Panc1 (cell line): ENCODE measurements at places on chromosomes 3 and 15.
A peak's percentile ranks its signal among the peaks of the same experiment; 100 is the strongest.

- H3K4me1 ChIP-seq, result peaks cover 13% of the 10 kb centered on the region
- no peaks in the 10 kb centered on the region for H3K27me3 ChIP-seq
- H3K27ac ChIP-seq, result peak overlapping the region; percentile 46
- H3K4me3 ChIP-seq, result no peak overlapping the region
Measured at GRCh38 chr3:150384296-150385212, 23.5 kb upstream of the TSC22D2 start.

GRCh38 chr3:162094301-162094700, 597.7 kb downstream of the OTOL1 start:
- no peak overlapping the region for H3K27ac ChIP-seq
- no peak overlapping the region for H3K4me3 ChIP-seq
- H3K4me1 ChIP-seq, result no peaks in the 10 kb centered on the region
- no peak for DNase-seq
- H3K27me3 ChIP-seq, result no peaks in the 10 kb centered on the region
- H3K36me3 ChIP-seq, result no peaks in the 10 kb centered on the region

DNA sequence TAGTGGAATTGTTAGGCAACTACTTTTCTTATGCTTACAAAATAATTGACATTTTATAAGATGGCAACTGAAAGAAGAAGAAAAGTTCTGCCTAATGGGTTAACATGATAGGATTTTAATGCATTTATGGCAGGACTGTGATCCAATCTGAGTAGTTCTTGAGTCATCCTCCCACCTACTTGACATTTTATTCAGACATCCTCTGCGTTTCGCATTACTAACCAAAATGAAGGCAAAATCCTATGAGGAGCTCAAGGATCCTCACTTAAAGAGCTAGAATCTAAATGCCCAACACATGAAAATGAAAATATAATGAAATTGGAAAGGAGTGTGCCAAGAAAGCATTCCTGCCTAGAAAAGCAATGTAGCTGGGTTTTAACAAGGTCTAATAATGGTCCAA, 581.1 kb upstream of the SEMA6D start:
- DNase-seq, result no peak
- no peaks in the 10 kb centered on the region for H3K36me3 ChIP-seq
- H3K4me1 ChIP-seq, result no peaks in the 10 kb centered on the region
- no peaks in the 10 kb centered on the region for H3K27me3 ChIP-seq
- H3K27ac ChIP-seq, result no peak overlapping the region

- H3K36me3 ChIP-seq, result no peaks in the 10 kb centered on the region
- peaks cover 7% of the 10 kb centered on the region; the same call in 1 of the 2 replicates for H3K4me1 ChIP-seq
- no peak overlapping the region for H3K4me3 ChIP-seq
Measured at GRCh38 chr15:28097656-28098359, 1.3 kb downstream of the OCA2 start.

GRCh38 chr15:90501898-90502297, 27.8 kb upstream of the CRTC3 start:
- DNase-seq, result no peak
- no peak overlapping the region for H3K27ac ChIP-seq
- no peak overlapping the region for H3K4me3 ChIP-seq
- H3K27me3 ChIP-seq, result no peaks in the 10 kb centered on the region
- no peaks in the 10 kb centered on the region for H3K4me1 ChIP-seq
- peaks cover 37% of the 10 kb centered on the region for H3K36me3 ChIP-seq

GRCh38 chr3:138902171-138902570, 44.8 kb downstream of the FOXL2 start:
- H3K36me3 ChIP-seq, result no peaks in the 10 kb centered on the region
- H3K27me3 ChIP-seq, result no peaks in the 10 kb centered on the region
- no peak overlapping the region for H3K4me3 ChIP-seq
- no peaks in the 10 kb centered on the region for H3K4me1 ChIP-seq
- no peak for DNase-seq
- no peak overlapping the region for H3K27ac ChIP-seq

- DNase-seq, result no peak
- H3K36me3 ChIP-seq, result no peaks in the 10 kb centered on the region
- H3K4me1 ChIP-seq, result no peaks in the 10 kb centered on the region
- H3K4me3 ChIP-seq, result no peak overlapping the region
Measured at GRCh38 chr3:122058294-122058693, 3.1 kb downstream of the CD86 start.

GRCh38 chr3:51798411-51798963, 19.4 kb upstream of the IQCF6 start:
- no peaks in the 10 kb centered on the region for H3K4me1 ChIP-seq
- no peak for DNase-seq
- no peak overlapping the region for H3K27ac ChIP-seq
- no peak overlapping the region for H3K4me3 ChIP-seq

GRCh38 chr3:194272861-194273742, 78.0 kb downstream of the CPN2 start:
- DNase-seq, result no peak
- no peaks in the 10 kb centered on the region for H3K36me3 ChIP-seq
- H3K27ac ChIP-seq, result peak overlapping the region; percentile 8; the same call in 1 of the 2 replicates
- no peak overlapping the region for H3K4me3 ChIP-seq
- peaks cover 48% of the 10 kb centered on the region for H3K4me1 ChIP-seq

DNA sequence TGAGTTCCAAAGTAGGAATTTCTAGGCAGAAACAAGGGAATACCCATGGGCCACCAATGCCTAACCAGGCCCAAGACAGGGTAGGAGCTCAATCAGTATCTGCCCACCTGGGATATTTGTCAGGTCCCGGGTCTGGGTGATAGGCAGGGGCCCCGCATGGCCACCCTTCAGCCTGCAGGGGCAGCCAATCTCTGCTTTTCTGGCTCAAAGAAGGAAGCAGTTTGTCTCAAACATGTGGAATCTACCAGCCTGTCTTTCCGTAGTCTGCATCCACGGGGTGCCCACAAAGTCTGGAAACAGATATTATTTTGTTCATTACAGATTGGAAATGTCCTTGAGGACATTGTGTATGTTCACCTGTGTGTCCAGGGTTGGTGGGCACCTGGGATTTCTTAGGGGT, 56.2 kb downstream of the CEMIP start:
- no peaks in the 10 kb centered on the region for H3K27me3 ChIP-seq
- no peaks in the 10 kb centered on the region for H3K4me1 ChIP-seq
- H3K27ac ChIP-seq, result no peak overlapping the region
- H3K4me3 ChIP-seq, result no peak overlapping the region

GRCh38 chr3:179688850-179689249, 36.0 kb downstream of the USP13 start:
- no peak for DNase-seq
- no peak overlapping the region for H3K27ac ChIP-seq
- no peak overlapping the region for H3K4me3 ChIP-seq
- no peaks in the 10 kb centered on the region for H3K27me3 ChIP-seq

DNA sequence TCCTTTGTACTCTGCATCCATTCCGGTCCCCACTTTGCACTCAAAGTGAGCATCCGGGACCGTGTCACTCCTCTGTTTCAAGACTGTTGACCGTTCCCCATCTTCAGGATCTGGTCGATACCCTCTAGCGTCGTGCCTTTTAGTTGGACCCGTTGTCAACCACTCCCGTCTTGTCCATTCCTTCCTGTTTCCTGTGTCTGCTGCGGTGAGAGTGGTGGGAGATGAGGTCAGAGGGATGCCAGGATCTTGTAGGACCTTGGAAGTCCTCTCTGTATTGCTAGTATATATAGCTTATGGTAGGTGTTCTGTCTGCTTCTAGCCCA, 624 bp downstream of the BRK1 start:
- H3K27ac ChIP-seq, result peak overlapping the region; percentile 89
- DNase-seq, result no peak
- peaks cover 3% of the 10 kb centered on the region; the same call in 1 of the 2 replicates for H3K4me1 ChIP-seq
- peaks cover 5% of the 10 kb centered on the region for H3K36me3 ChIP-seq

- no peaks in the 10 kb centered on the region for H3K27me3 ChIP-seq
- no peaks in the 10 kb centered on the region for H3K36me3 ChIP-seq
- no peak for DNase-seq
- no peak overlapping the region for H3K4me3 ChIP-seq
- peaks cover 7% of the 10 kb centered on the region; the same call in 1 of the 2 replicates for H3K4me1 ChIP-seq
- H3K27ac ChIP-seq, result no peak overlapping the region
Measured at GRCh38 chr3:149466192-149466591, 8.3 kb upstream of the TM4SF4 start.

- no peak overlapping the region for H3K27ac ChIP-seq
- H3K27me3 ChIP-seq, result no peaks in the 10 kb centered on the region
- no peaks in the 10 kb centered on the region for H3K4me1 ChIP-seq
- peaks cover 11% of the 10 kb centered on the region; the same call in 1 of the 2 replicates for H3K36me3 ChIP-seq
- no peak for DNase-seq
- no peak overlapping the region for H3K4me3 ChIP-seq
Measured at GRCh38 chr3:170145278-170145677, 36.3 kb downstream of the PHC3 start.

GRCh38 chr15:91530956-91531582, 322.4 kb upstream of the SLCO3A1 start:
- DNase-seq, result no peak
- H3K4me3 ChIP-seq, result no peak overlapping the region
- no peaks in the 10 kb centered on the region for H3K36me3 ChIP-seq
- no peak overlapping the region for H3K27ac ChIP-seq
- no peaks in the 10 kb centered on the region for H3K27me3 ChIP-seq

GRCh38 chr3:169604118-169604517, 59.4 kb downstream of the MECOM start:
- H3K27ac ChIP-seq, result no peak overlapping the region
- H3K36me3 ChIP-seq, result no peaks in the 10 kb centered on the region
- H3K27me3 ChIP-seq, result peaks cover 3% of the 10 kb centered on the region
- no peak for DNase-seq
- H3K4me3 ChIP-seq, result no peak overlapping the region

DNA sequence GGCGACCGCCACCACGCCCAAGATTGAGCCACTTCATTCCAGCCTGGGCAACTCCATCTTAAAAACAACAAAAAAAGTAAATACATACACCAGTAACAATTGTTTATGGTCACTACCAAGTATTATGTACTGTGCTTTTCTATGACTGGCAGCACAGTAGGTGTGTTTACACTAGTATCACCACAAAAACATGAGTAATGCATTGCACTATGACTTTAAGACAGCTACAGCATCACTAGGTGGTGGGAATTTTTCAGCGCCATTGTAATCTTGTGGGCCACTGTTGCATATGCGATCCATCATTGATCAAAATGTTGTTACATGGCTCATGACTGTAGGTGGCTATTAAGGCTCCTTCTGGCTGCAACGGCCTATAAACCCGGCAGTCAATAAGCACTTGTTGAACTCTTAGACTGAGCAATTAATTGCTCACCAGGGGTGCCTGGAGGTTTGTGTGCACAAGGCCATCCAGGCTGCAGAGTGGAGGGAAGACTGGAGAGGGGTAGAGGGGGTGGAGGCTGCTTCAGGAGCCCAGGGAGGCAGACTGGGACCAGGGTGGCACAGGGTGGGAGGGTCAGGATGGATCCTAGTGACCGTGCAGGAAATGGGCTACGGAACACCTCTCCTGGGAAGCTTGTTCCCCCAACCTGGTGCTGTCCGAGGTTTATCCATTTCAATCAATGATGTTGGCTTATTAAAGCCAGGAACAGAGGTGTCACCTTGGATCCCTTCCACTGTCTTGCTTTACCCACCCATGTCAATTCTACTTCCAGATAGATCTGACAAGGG, 17.9 kb upstream of the COPG1 start:
- H3K4me1 ChIP-seq, result peaks cover 46% of the 10 kb centered on the region
- no peaks in the 10 kb centered on the region for H3K36me3 ChIP-seq
- peak; percentile 41 for DNase-seq
- peak overlapping the region; percentile 94 for H3K27ac ChIP-seq
- no peak overlapping the region for H3K4me3 ChIP-seq

GRCh38 chr3:126100634-126101301, 16.8 kb upstream of the SLC41A3 start:
- no peaks in the 10 kb centered on the region for H3K36me3 ChIP-seq
- no peaks in the 10 kb centered on the region for H3K4me1 ChIP-seq
- H3K27ac ChIP-seq, result no peak overlapping the region
- DNase-seq, result no peak
- no peak overlapping the region for H3K4me3 ChIP-seq

- no peaks in the 10 kb centered on the region for H3K36me3 ChIP-seq
- H3K27me3 ChIP-seq, result no peaks in the 10 kb centered on the region
- H3K4me1 ChIP-seq, result peaks cover 18% of the 10 kb centered on the region
- H3K4me3 ChIP-seq, result no peak overlapping the region
- DNase-seq, result no peak
Measured at GRCh38 chr3:160801386-160802118, 45.5 kb downstream of the PPM1L start.

DNA sequence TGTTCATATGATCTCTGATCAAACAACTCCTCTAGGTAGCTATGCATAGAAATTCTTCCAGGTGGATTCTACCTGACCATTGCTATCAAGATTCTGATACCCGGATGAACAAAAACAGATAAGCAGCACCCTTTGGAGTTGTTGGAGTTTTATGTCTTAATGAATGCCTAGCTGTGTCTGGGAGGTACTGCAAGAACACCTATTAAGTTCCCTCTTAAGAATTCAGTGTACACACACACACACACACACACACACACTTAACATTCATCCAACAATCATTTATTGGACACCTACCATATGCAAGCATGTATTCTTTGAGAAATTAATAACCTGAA, 58.1 kb upstream of the FNDC3B start:
- H3K36me3 ChIP-seq, result no peaks in the 10 kb centered on the region
- H3K4me1 ChIP-seq, result no peaks in the 10 kb centered on the region
- DNase-seq, result no peak
- H3K4me3 ChIP-seq, result no peak overlapping the region

DNA sequence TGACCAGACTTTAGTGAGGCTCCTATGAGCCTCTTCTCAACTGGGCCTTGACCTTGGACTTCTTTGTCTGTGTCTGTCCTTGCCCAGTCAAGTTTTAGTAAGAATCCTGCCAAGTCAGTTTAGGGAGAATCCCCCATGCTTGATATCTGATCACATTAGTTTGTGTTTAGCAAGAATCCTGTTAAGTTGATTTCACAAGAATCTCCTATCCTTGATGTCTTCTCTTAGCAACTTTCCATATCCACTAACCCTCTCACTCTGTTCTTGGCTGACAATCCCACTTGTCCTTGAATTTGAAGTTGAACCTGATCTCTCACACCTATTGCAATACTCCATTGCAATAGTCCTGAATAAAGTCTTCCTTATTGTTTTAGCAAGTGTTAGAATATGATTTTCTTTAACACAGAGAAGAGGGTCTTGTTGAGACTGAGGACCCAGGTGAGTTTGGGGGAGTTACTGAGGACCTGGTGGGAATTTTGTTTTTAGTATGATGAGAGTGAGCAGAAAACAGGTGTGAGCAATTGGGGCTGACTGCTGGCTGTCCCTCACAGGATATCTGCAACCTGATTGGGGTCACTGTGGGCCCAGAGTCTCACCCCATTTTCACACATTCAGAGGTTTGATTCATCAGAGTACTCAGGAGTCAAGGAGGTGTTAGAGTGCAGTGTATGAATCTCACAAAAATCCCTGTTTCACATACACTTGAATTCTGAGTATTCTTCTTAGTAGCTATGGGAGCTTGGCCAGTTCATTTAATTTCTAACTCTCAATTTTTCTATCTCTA, 39.9 kb upstream of the TNFAIP8L3 start:
- H3K27ac ChIP-seq, result no peak overlapping the region
- no peaks in the 10 kb centered on the region for H3K27me3 ChIP-seq
- DNase-seq, result no peak

GRCh38 chr3:73072634-73073033, 11.2 kb downstream of the EBLN2 start:
- H3K36me3 ChIP-seq, result no peaks in the 10 kb centered on the region; the same call in 1 of the 2 replicates
- no peak for DNase-seq
- H3K27me3 ChIP-seq, result no peaks in the 10 kb centered on the region
- no peak overlapping the region for H3K27ac ChIP-seq
